Activated CD4-positive, alpha-beta T cell treated with anti-CD3 and anti-CD28 coated beads, Interleukin-2, amount 50 U/mL, for 48 hours (primary cell): ENCODE measurements at places on chromosomes 16 and 17.
A peak's percentile ranks its signal among the peaks of the same experiment; 100 is the strongest.

GRCh38 chr16:50948268-50948930 lies 202.7 kb downstream of the SALL1 start:
- DNase-seq, result no peak

DNA sequence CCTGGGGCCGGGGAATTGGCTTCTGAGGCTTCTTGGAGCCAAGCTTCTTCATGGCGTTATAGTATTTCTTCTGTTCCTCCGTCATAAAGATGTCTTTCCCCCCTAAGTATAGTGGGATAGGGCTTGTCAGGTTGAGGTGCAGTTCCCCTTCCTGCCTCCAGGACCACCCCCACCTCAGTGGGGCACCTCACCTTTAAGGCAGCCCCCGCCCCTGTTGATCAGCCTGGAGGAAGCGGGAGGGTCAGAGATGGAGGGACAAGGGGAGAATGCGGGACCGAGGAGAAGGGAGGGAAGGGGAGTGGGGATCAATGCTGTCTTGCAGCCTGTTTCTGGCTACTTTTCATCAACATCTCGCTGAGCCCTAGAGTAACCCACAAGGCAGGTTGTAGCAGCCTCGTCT lies 11.6 kb upstream of the CD79B start:
- no peak for DNase-seq

DNA sequence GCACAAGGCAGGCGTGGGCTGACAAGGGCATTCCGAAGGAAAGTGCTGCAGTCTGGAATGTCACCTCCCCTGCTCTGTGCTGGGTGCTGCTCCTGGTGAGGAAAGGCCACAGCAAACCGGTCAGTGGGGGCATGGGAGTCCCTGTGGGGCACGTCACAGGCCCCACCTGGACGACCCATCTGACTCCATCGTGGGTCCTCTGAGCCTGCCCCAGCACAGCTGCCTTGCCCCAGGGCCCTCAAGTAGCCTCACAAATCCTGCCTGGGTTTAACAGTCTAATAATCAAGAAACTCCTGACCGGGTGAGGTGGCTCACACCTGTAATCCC lies 2.8 kb upstream of the MYO15B start:
- DNase-seq, result no peak

DNA sequence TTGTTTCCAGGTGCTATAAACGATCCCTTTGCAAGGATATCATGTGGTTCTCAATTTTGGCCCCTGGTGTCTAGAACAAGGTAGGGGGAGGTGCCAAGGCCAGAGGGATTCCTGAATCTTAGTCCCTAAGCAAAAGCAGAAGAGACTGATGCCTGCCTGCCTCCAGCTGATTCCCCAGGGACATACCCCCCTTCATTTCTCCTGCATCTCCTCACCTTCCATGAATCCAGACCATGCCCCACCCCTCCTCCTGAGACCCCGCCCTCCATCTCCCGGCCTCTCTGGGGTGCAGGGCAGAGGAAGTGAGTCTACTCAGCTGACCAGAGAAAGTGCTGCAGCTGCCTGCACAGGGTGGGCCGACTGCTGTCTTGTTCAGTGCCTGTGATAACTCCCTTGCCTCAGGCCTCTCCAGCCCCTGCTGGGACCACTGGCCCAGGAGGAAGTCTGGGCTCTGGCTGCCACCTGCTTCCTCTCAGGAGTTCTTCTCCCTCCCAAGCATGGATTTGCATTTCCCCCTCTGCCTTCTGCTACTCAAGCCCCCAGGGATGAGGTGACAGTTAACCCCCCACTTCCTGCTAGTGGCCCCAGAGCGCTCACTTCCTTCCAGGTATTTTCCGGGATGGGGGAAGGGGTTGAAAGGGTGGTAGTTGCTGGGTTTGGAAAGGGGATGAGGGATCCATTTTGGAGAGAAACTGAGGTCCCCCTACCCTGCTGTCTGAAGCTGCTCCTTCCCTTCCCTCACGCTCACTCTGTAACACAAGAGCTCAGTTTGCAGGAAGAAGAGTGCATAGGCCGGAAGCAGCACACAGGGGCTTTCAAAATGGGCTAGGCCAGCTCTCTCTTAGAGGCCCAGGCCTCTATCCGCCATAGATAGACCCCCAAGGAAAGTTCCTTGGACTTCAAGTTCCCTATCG lies 10.5 kb upstream of the TSPOAP1 start:
- peak; percentile 94 for DNase-seq

- DNase-seq, result no peak
Observed at GRCh38 chr17:52105591-52105990, 52.9 kb downstream of the CA10 start.

DNA sequence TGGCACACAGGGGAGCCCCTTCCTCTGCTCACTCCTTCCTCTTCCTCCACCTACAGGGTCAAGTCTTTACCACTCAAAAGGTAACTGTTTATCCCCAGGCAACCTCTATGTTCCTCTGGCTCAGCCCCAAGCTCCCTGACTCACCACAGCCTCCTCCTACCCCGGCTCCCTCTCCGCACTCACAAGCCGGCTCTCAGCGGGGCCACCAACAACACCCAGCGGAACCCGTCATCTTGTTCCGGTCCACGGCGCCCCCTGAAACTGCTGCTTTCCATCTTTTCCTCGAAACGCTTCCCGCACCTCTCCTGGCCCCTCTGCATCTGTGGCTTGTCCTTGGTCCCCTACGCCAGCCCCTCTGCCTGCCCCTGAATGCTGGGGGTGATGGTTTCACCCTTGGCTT lies 58.4 kb downstream of the NXN start:
- DNase-seq, result no peak

DNA sequence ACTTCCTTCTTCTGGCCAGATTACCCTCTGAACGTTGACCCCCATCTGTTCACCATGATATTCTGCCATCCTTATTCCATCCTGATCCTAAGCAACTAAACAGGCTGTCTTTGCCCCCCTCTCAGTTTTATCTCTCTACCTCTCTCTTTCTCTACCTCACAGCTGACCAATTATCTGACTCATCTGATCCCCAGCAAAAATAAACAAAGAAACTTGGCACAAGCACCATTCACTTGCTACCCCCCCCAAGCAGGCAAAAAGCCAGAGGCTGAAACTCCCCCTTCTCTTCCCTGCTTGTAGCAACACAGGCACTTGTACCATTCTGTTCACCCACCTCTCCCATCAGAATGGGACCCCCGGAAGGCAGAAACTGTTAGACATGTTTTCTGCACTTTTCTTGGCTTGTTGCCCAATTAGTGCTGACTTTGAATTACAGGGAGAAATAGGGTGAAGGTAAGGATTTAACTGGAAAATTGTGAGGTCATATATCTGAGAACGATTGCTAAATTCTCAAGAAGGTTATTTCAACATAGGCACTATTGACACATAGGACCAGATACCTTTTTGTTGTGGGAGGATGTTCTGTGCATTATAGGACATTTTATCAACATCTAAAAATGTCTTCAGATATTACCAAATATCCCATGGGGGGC lies 163.2 kb downstream of the TOX3 start:
- no peak for DNase-seq

DNA sequence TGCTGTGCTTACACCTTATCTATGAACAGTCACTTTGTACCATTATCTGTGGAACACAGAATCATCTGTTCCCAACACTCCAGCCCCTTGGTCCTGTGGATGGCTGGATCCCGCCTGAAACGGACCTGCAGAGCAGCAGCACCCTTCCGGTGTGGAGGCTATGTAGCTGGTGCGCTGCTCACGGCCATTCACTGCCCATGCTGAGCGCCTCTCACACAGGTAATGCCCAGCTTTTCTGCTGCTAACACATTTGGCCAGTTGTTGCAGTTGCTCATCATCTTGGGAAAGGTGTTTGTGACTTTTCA lies 11.4 kb upstream of the PLK1 start:
- DNase-seq, result no peak

DNA sequence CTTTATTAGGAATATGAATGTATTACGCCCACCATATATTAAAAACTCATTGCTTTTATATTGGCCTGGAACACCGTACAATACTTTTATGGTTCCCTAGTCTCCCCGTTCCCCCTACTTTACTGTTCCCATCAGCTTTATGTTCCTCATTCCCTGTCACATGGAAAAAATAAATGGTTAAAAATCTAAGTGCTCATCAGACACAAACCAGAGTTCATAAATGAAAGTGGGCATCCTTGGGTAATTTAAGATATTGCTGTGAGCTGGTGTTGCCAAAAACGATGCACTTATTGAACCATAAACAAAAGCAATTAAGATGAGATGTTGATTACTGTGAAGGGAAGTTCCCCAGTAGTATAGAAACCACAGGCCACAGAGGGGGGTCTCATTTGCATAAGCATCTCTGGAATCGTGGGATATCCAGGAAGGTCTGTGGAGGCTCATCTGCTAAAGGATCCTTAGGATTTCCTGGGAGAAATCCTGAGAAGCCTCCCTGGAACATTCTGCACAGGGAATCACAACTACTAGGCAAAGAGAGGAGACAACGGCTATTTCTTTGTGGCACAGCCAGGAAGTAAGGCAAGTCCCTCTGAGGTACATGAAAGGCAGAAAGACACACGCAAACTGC lies 591.4 kb upstream of the CDH11 start:
- DNase-seq, result no peak

GRCh38 chr16:72291121-72291520 lies 119.2 kb upstream of the PMFBP1 start:
- DNase-seq, result no peak

DNA sequence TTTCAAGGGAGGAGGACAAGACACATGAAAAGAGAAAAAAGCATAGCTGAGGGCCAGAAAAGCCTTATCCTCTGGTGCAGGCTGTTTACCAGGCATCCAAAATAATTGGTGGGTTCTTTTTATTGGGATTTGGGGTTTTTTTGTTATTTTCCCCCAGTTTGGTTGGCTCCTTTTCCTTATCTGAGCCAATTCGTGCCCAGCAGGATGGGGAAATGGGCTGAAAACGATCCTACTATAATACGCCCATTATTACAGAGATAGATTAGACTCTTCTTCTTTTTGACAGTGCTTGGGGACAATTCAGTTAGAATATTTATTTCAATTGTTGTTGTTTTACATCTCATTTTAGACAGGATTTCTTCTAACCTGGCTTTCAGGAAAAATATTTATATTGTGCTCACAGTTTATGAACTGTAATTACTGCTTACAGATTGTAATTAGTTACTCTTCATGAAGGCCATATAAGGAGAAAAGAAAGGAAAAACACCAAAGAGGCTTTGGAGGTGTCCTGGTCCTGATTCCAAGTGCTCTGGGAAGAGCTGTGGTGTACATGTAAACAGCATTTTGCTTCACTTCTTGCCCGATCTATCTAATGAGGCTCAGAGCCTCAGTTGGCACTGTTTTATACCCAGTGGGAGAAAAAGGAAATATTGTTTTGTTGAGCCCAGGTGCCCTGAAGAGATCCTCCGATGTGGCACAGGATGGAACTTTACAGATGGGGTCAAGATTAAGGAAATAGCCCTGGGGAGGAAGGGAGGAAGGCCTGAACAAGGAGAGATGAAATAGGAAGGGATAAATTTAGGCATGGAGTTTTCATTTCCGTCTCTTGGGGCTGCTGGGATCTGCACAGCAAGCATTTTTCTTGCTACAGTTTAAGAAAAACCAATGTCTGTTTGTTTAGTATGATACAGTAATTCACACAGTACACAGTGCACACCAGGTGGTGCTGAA lies 611 bp upstream of the ANKRD40 start:
- DNase-seq, result no peak

DNA sequence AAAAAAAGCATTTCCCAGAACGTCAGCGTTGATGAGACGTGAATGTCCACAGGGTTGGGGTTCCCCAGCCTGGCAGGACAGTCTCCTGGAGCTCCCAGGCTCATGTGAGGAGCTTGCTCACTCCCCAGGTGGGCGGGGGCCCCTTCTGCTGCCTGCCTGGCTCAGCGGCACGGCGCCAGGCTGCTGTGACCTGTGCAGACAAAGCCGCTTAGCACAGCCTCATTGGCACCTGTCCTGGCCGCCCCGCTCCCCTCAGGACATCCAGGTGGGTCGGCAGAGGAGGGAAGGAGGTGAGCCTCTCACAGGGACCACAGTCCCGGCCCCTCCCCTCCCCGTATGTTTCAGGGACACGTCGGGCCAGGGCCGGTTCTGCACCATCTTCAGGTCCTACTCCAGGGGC lies 12.9 kb upstream of the WFIKKN1 start:
- DNase-seq, result no peak

- no peak for DNase-seq
Observed at GRCh38 chr16:69861292-69862030, 89.7 kb upstream of the CLEC18A start.

- no peak for DNase-seq
Observed at GRCh38 chr17:2687074-2687418, 24.5 kb downstream of the CLUH start.

GRCh38 chr16:57493767-57494166 lies 7.5 kb upstream of the DOK4 start:
- DNase-seq, result no peak

- DNase-seq, result no peak
Observed at GRCh38 chr17:2462481-2462880, 49.2 kb downstream of the METTL16 start.

- DNase-seq, result no peak
Observed at GRCh38 chr16:87288753-87289362, 28.3 kb downstream of the C16orf95 start.

DNA sequence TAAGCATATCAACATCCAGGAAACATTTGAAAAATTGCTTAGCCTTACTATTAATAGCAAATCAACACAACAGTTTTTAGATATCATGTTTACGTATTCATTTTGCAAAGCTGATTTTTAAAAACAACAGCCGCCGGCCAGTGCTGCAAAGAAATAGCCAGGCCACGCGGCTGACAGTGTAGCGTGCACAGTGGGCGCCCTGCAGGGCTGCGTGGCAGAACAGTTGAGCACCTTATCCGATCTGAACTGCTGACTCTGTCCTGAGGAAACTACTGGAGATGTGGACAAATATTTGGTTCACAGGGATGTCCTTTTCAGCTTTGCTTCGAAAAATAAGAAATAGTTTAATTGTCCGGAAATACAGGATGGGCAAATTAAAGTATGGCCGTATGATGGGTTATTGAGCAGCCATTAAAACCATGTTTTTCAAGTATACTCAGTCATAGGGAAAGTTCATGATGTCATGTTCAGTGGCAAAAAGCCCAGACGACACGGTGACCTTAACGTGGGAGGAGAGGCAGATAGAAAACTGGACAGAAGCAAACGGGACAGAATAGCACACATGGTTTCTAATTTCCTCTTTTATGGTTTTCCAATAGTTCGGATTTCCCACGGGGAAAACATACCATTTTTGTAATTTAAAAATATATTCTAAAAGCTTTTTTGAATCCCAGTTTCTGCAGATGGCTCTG lies 52.4 kb upstream of the ENDOV start:
- DNase-seq, result no peak

DNA sequence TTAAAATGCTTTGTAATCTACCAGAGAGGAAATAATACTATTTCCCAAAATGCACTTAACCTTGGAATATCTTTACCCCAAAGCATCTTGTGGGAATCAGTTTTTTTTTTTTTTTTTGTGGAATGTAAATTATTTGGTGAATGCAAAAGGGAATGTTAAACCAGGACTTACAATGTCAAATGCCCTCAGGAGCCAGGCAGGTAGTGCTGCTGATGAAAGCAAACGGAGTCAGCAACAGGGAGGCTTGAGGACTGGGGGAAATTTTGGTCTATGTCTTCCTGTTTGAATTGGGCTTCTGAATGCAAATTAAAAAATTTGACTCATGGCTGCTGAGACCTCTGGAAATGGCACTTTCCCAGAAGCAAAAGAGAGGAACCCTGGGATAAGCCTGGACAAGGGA lies 96.5 kb upstream of the NLRP1 start:
- no peak for DNase-seq
